Activated T-cell treated with anti-CD3 and anti-CD28 coated beads for 24 hours (primary cell): ENCODE measurements at places on chromosomes 3 and 15.

- DNase-seq: no peak
These were observed 9.5 kb upstream of the FSTL1 start for GRCh38 chr3:120460181-120460790.

GRCh38 chr3:196177967-196178366 is 33.2 kb downstream of the ZDHHC19 start:
- DNase-seq: no peak

DNA sequence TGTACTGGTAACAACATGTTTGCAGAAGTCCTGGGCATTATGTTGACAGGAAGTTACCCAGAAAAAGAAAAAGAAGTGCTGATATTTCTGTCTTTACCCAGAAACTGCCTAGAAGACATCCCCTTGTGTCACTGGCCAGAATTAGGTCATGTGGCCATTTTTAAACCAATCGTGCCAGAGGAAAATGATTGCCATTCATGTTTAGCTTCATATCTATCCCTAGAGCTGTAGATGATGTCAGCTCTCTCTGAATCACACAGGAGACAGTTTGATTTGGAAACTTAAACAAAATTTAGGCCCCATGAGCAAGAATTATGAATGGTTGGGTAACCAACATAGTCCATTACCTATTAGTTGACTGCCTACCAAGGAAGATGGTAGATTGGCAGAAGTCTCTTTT is 8.9 kb upstream of the PLOD2 start:
- DNase-seq: no peak

GRCh38 chr3:111412656-111413055 is 129.3 kb upstream of the CD96 start:
- DNase-seq: no peak

DNA sequence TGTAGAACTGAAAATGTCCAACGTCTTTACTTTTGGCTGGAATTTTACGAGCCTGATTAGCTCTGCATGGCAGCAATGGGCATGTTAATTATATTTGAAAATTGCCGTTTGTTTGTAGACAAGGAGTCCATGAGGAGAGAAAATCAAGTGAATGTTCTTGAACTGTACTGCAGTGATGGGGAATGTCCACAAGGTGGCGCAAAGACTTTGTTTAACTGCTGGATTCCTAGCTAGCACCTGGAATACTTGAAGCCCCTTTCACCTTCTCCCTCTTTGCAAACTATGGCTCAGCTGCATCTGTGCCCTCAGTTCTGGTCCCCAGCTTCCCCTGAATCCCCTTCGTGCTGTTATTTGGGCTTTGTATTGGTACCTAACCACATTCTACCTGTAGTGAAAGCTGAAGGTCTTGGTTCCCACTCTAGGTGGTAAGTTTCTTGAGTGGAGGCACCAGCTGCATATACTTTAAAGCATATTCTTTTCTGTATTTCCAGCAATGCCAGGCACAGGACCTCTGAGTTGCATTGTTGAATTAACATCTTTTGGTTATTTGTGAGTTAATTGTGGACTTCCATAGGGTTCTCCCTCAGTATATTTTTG is 25.3 kb downstream of the EXOG start:
- DNase-seq: peak; percentile 46

DNA sequence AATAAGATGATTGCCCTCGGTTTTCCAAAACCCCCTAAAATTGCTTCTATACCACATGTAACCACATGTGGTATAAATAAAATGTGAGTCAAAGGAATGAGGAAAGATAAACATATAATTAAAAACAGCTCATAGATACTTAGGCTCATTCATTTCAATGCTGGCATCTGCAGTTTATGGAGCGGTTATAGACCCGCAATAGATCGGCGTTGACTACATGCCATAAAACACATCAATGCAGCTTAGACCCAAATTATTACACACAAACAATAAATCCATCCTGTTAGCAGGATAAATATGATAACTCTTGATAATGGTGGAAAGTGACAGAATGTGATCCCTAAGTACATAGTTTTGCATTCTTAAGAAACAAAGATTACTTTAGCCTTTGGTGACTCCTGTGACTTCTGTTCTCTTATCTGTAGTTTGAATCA is 143.7 kb downstream of the NR2F2 start:
- DNase-seq: no peak

DNA sequence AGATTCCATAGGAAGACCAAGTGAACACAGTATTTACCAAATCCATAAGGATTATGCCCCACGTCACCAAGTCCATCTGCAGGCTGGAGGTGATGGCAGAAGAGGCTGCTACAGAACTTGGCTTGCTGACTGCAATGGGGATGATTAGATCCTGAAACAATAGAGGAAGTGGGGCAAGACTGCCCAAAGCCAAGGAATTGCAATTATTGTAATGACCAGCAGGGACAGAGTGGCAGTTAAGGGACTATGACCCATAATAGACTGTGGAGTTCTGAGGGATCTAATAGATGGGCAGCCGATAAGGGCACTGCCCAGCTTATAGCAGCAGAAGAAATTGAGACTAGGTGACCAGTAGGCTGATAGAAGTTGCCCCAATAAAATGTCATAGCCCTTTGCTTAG is 108.4 kb downstream of the MINAR1 start:
- DNase-seq: no peak

DNA sequence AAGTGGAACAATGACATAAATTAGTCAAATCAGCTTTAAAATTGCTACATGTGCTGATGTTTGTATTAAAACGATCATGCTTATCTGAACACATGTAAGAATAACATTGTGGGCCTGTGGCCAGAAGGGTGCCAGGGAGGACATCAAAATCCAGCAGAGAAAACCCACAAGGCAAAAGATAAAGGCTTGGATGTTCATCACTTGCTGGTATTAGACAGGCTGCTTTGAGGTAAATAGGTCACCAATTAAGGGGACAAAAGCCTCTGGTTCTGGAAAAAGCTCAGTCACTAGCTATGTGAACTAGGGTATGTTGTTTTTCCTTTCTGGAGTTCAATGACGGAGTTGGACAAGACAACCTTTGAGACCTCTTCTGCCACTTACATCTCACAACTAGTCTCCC is 74.4 kb upstream of the TMEM108 start:
- DNase-seq: no peak

DNA sequence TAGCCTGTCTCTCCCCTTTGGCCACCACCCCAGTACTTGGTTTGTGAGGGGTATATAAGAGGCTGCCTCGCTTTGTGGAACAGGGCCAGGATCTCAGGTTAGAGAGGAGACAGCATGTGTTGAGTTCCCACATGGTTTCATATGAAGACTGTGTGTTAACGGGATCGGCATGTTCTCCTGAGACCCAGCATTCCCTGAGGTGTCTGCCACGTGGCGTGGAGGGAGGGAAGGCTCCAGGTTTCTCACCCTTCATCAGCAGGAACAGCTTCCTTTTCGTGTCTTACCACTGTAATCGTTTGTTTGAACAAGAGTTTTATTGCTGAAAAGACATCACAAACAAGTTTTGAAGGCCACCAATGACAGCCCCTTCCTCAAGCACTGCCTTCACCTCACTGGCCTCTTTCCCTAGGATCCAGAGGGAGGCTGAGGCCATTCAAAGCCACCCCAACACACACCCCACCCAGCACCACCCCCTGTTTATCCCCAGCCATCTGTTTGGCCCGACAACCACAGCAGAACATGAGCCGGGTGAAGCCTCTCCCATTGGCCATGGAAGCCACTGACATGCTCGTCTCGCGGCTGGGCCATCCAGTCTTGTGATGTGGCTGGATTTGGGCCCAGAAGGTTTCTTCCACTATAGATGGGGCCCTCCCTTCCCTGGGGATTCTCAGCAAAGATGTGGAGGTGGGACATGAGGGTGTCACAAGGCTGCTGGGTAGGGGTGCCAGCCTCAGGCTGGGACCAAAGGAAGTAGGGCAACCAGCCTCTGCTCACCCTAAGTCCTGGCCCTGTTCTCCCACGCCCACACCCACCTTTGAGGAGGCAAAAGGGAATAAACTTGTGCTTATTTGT is 10.0 kb downstream of the BHLHE40 start:
- DNase-seq: no peak

DNA sequence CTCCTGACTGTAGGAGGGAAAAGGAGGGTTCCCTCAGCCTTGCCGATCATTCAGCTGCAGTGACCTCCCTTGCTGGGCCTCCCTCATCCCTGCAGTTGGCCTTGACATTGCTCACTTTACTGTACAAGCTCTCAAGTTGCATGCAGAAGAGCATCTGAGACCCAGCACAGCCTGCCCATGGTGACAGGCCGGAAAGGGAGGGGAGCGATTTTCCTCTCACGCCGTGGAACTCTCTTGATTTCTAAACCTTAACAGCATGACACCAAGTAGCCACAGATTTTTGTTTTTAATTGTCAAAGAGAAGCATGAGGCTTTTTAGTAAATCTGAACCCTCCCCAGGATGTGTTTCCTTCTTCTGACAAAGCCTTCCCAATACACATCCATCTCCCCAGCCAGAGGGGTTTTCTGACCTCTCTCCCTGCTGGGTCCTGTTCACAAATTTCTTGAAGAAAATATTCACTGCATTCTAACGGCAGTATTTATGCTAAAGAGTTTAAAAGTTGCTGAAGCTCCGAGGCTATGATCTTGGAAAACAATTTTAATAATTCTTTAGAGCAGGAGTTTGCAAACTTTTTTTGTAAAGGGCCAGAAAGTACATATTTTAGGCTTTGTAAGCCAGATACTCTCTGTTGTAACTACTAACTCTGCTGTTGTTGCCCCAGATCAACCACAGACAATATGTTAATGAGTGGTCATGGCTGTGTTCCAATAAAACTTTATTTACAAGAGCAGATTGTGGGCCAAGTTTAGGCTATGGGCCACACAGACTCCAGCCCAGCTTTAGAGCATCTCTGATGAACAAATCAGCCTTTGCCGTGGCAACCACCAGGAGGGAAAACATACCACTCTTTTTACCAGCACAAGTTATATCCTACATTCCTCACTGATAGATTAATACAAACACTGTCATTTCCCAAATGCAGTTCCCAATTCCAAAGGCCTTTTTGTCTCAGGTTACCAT is 34.8 kb downstream of the LMCD1 start:
- no peak for DNase-seq

- DNase-seq: no peak
These were observed 232.6 kb downstream of the ABHD5 start for GRCh38 chr3:43923104-43923882.

DNA sequence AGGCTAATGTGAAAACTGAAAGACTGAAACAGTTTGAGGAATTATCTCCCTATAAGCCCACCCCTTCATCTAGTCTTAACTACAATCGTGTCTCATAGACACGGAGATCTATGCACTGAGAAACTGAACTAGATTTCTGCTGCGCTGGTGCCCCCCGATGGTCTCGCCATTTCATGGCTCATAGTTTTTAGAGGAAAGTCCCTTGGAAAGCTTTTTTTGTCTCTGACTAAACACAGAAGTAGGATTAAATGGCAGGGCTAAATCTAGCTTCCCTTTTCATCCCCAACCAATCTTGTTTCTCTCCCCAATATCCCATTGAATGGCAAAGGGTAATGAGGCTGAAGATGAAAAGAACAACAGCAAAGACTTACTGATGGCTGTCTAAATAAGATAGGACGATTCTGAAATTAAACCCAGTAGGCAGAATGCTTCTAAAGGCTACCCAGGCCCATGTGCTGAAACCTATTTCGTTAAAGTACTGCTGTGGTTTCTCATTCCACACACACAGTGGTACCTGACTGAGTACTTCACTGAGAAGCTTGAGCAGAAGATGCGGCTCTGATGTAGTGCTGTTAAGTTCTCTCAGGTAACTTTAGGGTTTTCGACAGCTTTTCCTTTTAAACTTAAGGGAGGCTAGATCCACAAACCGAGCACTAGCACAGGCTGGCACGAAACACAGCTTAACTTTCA is 142.7 kb downstream of the GADL1 start:
- DNase-seq: peak; percentile 48

- DNase-seq: no peak
These were observed 22.9 kb upstream of the FGF12 start for GRCh38 chr3:192750201-192750600.

DNA sequence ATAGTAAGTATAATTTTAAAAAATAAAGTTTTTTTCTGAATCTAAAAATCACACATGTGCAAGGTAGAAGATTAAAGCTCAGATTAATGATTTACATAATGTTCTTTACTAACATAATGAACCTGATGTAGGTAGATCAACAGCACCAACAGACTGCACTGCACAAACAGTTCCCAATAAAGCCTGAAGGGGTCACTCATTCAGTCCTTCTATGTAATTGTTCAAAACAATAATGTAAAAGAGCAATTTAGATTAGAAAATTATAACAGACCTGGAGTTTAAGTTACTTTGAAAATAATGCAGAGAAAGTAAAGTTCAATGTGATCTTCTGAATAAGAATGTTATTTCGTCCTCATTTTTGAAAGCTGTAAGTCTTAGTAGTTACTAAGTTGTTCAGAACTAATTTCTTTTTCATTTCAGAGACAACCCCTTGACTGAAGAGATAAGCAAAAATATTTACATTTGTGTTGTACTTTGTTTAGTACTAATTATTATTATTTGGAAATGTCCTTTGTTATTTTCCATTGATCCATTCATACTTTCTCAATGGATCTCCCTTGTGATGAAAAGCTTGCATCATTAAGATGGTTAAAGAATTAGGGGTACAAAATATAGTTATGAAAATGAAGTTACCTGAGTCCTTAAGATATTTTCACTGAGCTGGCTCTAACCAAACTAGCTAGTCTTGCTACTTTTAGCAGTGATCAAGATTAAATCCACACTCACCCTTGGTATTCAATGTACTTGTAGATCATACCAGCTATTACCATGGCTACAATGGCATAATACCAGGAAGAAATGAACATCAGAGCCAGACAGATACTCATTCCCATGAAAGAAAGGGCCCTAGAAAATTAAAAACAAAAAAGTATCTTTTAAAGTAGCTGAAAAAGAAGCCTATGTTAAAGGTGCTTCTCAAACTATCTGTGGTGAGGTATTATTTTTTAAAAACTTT is 16.8 kb downstream of the EMC4 start:
- peak; percentile 18 for DNase-seq

DNA sequence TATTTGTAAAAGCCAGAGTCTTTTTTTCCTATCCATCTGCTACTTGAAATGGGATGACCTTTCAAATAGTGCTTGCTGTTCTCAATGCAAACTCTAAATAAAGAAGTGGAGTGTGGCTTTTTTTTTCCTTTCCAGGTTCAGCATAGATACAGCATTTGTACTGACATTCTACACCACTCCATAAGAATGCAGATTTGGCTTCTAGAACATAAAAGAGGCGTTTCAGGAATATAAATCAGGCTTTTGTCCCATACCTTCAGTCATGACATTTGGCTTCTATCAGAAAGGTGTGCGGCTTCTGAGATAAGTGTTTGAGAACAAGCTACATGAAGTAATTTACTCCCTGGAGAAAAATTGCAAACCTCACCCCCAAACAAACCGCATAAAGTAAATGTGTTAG is 553.1 kb downstream of the FHIT start:
- DNase-seq: no peak

GRCh38 chr3:50651920-50652529 is 22.7 kb upstream of the DOCK3 start:
- no peak for DNase-seq

DNA sequence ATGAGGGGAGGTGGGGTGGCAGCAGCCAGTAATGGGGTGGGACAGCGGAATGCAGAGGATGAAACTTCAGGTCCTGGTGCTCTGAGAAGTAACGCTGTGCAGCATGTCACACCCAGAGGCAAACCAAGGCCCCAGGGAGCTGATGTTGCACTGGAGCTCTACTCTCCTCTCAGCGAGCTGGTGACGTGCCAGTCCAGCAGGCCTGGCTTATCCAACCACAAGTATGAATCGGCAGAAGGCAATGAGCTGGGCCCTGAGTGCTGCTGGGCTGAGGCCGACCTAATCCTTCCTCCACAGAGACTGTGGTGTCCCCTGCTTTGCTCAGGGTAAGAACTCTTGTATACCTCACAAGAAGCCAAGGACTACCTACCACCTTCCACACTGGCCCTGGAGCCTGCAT is 30.5 kb downstream of the CD86 start:
- no peak for DNase-seq

GRCh38 chr3:52649461-52650210 is 36.1 kb downstream of the PBRM1 start:
- DNase-seq: no peak
